ENCODE measurements at places on chromosomes 5 and 9. TPM values are rescaled to one million over a fixed set of nuclear protein-coding genes. Genes with fewer than 3 reads are reported as not detected.

GMCL2 gene
- not detected for total RNA-seq

MUSK gene
- not detected for total RNA-seq

ZBTB26 gene
- 8.0 TPM for total RNA-seq

DMRT3 gene
- total RNA-seq, result not detected

Data from T-helper 1 cell treated with Interleukin-12 subunit alpha and Interleukin-12 subunit beta and Interleukin-4 antibody, amounts not matched to agents 30 ng/mL and 1 ng/mL, for 36 hours (primary cell).